CD4-positive, alpha-beta T cell (primary cell): ENCODE measurements at places on chromosomes 1 and 21. TPM values are rescaled to one million over a fixed set of nuclear protein-coding genes. Genes with fewer than 3 reads are reported as not detected.

DNA sequence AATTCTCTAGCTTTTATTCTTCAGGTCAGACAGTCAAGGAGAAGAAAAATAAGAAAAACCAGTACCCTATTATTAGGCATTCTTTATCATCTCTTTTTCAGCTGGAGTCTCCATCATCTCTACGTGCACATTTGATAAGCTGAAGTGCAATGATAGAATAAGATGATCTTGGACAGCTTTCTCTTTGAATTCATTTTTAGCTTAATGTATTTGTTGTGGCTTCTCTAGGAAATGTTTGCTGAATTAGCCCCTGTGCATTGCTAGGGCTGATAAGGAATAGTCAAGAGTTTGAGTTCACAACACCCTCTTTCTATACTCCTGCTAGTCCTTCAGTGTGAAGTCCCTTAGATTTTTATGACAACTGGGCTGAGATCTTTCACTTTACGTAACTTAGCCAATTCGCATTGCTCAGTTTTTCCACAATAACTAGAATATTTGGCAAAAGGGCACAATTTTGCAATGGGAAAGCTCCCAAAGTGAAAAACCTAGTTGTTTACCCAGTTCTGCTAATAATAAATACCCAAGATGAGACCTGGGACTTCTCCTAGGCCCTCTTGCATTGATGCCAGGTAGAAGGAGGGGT is 7.0 kb upstream of the KCNJ15 start:
- no peaks in the 10 kb centered on the region for H3K27me3 ChIP-seq
- peaks cover 5% of the 10 kb centered on the region for H3K4me1 ChIP-seq
- no peak overlapping the region for H3K4me3 ChIP-seq

DNA sequence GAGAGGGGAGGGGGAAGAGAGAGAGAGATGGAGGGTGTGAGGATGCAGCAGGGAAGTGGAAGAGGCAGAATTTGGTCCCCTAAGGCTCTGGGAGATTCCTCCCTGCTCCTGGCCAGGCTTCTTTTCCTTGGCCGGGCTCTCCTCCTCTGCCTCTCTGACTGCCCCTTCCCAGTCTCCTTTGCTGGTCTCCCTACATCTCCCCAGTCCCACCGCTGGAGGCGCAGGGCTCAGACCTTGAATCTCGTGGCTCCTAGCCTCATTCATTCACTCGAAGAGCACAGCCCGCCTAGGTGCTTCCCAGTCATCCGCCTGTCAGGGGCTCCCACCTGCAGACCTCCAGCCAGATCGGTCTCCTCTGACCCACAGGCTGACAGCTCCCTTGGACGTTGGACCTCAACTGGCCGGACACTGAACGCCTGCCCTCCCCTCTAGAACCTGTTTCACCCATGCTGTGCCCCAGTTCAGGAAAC is 76.5 kb downstream of the VWA5B1 start:
- H3K36me3 ChIP-seq = no peaks in the 10 kb centered on the region
- H3K27ac ChIP-seq = no peak overlapping the region
- H3K4me1 ChIP-seq = no peaks in the 10 kb centered on the region
- H3K4me3 ChIP-seq = no peak overlapping the region

GRCh38 chr1:54791880-54792522 is 9.1 kb downstream of the TTC22 start:
- no peaks in the 10 kb centered on the region for H3K4me1 ChIP-seq
- no peaks in the 10 kb centered on the region for H3K27me3 ChIP-seq
- no peak overlapping the region for H3K4me3 ChIP-seq
- no peak overlapping the region for H3K27ac ChIP-seq
- peak; percentile 14 for DNase-seq
- peaks cover 41% of the 10 kb centered on the region for H3K36me3 ChIP-seq

DNA sequence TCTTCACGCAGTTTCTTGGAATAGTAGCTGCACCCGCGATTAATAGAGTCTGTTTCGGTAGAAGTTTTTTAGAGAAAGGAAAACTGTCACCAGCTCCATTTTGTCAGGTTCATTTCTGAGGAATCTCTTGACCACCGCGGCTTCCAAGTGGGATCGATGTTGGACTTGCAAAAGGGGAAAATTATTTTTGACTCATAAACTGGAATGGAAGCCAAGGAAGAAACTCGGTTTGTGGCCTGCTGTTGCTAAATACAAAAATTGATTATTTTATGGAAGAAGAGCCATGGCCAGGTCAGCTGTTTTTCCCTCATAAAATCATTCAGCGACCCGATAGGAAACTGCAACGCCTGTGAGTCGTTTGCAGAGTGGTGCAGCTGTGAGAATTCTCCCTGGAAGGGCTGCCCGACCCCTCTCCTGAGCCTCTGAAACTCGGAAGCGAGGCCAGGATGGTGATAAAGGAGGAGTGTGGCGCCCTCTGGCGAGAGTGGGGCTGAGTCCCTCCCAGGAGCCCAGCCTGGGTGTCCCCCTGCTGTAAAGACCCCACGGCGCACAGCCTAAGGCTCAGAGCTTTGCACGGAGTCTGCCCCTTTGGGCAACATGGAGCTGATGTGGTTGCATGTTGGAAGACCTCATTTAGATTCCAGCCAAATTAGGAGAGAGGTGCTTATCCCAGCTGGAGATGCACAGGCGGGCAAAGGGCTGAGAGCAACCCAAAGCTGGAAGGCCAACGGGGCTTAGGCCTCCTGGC is 83.6 kb upstream of the SLC25A33 start:
- no peak overlapping the region for H3K27ac ChIP-seq
- peak; percentile 59 for DNase-seq
- H3K27me3 ChIP-seq = no peaks in the 10 kb centered on the region

DNA sequence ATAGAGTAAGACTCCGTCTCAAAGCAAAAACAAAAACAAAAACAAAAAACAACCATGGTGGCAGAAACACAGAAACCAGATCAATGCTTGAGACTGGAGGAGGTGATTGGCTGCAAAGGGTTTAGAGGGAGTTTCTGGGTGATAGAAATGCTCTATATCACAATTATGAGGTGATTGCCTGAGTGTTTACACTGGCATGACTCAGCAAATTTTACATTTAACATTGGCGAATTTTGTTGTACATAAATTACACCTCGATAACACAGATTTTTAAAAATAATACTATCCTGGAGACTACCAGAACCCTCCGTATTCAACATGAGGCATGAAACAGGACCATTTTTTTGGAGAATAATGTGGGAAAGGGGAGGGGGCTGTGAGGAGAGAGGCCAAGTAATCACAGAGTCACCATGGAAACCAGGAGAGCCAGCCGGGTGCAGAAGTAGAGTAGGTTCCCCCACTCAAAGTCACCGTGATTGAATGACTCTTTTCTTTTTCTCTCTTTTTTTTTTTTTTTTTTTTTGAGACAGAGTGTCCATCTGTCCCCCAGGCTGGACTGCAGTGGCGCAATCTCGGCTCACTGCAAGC is 24.3 kb downstream of the HEYL start:
- no peaks in the 10 kb centered on the region for H3K27me3 ChIP-seq
- no peak overlapping the region for H3K27ac ChIP-seq
- no peak for DNase-seq
- H3K4me1 ChIP-seq = no peaks in the 10 kb centered on the region
- no peak overlapping the region for H3K4me3 ChIP-seq
- no peaks in the 10 kb centered on the region for H3K36me3 ChIP-seq

The RNF11 gene
- total RNA-seq = 97.4 TPM

The CNR2 gene
- total RNA-seq = 0.05 TPM

The AIRE gene
- 0.16 TPM for total RNA-seq
